ENCODE measurements at places on chromosomes 13 and 19. TPM values are rescaled to one million over a fixed set of nuclear protein-coding genes. Genes with fewer than 3 reads are reported as not detected.

MTUS2 gene
- not detected for total RNA-seq

CCDC194 gene
- total RNA-seq, result 2.7 TPM

CBLC gene
- not detected for total RNA-seq

REEP6 gene
- total RNA-seq, result 5.0 TPM

DNA sequence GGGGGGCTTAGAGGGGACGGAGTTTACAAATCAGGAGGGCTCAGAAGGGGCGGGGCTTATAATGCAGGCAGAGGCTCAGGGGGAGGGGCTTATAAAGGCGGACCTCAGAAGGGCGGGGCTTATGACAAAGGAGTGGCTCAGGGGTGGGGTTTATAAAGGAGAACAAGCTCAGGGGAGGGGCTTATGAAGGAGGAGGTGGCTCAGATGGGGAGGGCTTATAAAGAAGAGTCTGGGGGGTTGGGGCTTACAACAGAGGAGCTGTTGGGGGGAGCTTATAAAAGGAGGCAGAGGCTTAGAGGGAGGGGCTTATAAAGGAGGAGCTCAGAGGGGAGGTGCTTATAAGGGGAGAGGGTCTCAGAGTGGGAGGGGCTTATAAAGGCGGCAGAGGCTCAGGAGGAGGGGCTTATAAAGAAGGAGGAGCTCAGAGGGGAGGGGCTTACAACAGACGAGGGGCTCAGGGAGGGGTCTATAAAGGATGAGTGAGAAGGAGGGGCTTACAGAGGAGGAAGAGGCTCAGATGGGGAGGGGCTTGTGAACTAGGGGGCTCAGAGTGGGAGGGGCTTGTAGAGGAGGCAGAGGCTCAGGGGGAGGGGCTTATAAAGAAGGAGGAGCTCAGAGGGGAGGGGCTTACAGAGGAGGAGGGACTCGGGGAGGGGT is 1.0 kb downstream of the SMIM24 start:
- peak; percentile 77 for DNase-seq

DNA sequence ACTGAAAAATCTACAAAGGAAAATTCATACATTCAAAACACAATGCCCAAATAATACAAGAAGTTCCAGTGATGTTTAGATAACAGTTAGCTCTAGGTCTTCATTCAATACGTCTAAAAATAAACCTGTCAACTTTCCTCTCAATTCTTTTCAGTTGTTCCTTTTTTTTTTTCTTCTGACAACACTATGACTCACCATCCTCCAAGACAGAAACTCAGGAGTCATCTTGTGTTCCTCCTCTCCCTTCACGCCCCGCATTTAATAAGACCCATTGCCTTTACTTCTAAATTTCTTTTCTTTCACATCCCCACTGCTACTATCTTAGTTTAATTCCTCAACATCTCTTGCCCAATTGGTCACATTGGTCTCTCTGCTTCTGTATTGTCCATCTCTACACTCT is 759.9 kb downstream of the GPC5 start:
- no peak for DNase-seq

DNA sequence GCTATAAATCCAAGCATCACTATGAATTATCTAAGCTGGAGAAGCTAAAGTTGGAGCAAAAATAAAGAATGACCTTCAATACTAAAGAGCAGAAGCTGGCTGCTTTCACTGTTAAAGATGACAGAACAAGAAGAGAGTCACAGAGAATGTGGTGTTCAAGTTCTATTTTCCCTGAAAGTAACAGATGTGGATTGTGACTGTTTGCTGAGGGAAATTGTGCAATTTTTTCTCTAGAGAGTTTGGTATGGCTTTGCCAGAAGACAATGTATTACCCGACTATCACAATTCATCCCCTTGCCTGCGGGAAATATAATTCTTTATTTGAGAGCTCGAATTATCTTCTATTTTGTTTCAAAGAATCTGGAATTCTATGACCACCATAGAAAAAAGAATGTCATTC is 83.1 kb downstream of the TNFSF13B start:
- DNase-seq, result no peak

DNA sequence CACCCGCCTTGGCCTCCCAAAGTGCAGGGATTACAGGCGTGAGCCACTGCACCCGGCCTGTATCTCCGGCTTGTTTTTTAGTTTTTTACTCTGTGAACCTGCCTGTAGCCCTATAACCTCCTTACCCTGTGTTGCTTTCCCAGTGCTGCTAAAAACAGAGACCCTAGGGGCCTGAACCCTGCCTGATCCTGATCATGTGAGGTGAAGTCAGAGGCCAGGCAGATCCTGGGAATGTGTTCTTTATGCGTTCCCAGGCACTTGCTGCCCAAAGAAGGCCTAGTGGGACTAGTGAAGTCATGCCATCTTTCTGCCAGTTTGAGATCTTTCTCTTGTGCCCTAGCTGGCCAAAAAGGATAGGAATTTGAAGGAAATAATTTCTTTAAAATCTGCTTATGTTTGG is 4.6 kb downstream of the UBA2 start:
- DNase-seq, result no peak

GRCh38 chr13:34241332-34241731 is 423.4 kb downstream of the RFC3 start:
- no peak for DNase-seq

DNA sequence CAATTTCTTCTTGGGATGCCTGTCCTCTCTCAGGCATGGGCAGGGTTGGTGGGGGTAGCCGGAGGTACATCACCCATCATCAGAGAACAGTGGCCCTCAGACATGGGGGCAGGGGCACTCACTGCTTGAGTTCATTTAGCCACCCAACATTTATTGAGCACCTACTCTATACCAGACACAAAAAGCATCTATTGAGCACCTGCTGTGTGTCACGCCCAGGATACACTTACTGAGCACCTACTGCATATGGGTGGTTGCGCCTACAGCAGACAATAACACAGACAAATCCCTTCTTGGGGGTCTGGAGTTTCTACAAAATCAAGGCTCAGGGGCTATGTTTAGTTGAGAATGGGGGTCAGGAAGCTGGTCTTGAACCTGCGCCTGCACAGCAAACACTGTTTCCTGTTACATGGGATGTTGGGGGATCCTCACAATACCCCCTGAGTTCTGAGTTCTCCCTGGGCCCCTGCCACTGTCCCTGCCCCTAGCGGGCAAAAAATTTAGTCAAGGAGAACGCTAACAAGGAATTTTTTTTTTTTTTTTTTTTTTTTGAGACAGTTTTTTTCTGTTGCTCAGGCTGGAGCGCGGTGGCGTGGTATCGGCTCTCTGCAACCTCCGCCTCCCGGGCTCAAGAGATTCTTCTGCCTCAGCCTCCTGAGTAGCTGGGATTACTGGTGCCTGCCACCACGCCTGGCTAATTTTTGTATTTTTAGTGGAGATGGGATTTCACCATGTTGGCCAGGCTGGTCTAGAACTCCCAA is 11.6 kb downstream of the RCN3 start:
- no peak for DNase-seq

DNA sequence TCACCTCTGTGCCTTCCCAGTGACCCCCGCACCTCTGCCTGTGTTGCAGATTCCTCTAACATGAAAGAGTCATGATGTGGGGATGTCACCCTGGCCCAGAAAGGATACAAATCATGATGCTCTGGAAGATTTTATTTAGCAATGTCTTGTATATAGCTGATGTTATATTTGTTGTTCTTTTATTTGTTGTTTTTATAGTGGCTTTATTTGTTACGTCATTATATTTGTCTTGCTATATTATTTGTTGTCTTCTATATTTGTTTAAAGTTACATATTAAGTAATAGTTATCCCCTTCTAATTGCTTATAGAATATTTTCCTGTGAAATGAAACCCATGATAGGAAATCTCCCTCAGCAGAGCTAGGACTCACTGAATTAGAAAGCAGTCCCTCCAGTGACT is 1149.2 kb downstream of the UQCRFS1 start:
- DNase-seq, result no peak

- DNase-seq, result no peak
Observed at GRCh38 chr13:27200413-27201070, 28.9 kb upstream of the USP12 start.

DNA sequence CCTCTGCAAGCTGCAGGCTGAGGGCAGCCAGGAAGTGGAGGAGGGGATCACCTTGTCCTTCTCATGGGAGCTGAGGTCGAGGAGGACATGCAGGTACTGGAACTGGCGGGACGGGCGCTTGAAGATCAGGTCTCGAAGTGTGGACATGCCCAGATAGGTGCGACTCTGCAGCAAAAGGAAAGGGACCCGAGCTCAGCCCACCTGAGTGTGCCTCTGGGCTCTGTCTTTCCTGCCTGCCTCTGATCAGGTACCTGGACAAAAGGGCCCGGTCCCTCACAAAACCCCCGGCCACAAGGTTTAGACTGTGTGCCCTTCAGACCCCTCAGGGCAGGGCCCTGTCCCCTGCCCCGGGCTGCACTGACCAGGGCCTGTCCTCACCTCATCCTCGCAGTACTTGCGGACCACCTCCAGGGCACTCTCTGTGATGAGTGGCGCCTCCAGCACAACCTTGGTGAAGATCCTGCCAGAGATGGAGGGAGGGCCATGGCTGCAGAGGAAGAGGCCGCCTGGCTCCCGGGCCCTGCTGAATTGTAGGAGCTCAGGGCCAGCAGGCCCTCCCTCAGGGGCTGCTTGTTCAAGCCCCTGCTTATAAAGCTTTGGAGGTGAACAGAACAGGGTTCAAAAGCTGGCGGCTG is 12.5 kb upstream of the RSPH6A start:
- DNase-seq, result no peak

DNA sequence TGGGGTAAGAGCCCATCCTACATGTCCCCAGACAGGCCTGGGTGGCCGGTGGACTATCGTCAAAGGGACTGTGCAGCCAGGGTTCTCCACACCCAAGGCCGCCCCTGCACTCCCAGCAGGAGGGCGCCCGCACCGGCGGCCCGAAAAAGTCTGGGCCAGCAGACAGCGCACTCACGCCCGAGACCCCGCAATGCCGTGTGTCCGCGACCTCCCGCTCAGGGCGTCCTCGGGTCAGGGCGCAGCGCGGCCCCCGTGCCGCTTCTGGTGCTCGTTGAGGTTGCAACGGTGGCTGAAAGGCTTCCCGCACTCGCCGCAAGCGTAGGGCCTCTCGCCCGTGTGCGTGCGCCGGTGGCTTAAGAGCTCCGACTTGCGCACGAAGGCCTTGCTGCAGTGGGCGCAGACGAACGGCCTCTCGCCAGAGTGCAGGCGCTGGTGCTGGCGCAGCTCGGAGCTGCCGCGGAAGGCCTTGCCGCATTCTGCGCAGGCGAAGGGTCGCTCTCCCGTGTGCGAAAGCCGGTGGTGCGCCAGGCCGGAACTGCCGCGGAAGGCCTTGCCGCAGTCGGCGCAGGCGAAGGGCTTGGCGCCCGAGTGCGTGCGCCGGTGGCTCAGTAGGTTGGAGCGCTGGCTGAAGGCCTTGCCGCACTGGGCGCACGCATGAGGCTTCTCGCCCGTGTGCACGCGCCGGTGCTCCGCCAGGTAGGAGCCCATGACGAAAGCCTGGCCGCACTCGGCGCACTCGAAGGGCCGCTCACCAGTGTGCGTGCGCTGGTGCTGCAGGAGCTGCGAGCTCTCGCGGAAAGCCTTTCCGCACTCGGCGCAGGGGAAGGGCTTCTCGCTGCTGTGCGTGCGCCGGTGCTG is 2.8 kb upstream of the A1BG start:
- DNase-seq, result peak; percentile 71

DNA sequence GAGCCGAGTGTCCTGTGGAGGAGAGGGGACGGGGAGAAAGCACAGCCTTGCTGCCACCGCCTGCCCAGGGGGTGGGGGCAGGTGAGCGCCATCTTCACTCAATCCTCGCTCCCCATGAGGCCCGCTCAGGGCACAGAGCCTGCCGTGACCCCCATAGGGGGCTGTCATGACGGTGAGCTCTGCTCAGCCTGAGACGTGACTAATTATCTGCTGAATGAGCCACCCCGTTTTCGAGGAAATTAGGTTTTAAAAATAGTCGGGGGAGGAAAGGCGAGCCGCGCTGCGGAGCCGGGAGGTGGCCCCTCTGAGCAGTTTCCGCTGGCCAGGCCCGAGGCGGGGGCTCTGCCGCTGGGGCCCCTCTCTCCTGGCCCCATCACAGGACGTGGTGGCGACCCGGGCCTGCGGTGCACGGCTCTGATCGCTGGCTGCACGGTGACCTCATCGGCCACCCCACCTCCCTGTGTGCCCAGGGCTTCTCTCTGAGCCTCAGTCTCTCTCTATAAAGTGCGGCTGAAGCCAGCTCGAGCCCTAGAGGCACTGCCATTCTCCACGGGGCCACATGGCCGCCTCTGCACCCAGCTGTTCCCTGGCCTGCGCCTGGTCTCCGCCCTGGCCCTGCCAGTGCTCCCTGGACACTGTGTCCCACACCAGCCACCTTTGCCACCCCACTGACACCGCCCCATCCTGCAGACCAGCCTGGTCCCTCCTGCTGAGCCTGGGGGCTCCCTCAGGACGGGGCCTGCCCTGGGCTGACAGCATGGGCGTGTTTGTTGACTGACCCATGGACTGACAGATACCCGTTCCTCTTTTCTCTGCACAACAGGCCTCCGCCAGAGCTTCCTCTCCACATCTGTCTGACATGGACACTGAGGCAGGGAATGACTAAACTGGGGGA is 28.3 kb downstream of the PIP5K1C start:
- peak; percentile 31 for DNase-seq

GRCh38 chr13:74747186-74747955 is 613.2 kb upstream of the KLF12 start:
- no peak for DNase-seq

GRCh38 chr13:76853481-76853880 is 32.7 kb downstream of the KCTD12 start:
- no peak for DNase-seq

DNA sequence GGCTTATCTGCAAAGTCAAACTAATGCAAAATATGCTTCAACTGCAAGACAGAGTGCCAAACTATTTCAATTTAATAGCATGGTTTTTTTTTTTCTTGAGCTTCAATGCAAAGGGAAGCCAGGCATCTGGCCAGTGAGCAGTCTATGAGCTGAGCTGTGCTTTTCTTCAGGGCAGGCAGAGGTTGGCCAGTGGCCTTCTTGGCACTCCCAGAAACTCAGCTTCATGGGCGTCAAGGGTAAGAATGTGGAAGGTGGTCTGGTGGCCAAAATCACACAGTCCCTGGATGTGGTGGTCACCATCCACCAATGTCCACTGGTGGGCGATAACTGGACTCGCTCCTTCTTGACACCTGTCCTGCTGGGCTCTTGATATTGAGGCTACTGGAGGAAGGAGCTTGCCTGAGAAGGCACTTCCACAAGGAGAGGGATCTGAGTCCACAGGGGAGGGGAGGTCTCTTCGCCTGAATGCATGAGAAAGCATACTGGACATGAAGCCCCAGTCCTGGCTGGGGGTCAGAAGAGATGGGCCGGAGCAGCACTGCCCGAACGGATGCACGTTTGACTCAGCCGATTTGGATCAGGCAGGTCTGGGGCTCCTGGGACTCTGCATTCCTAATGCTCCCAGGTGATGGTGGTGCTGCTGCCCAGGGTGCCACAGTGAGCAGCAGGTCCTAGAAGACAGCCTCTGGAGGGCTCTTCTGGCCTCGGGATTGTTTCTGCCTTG is 17.1 kb downstream of the COL4A2 start:
- no peak for DNase-seq

DNA sequence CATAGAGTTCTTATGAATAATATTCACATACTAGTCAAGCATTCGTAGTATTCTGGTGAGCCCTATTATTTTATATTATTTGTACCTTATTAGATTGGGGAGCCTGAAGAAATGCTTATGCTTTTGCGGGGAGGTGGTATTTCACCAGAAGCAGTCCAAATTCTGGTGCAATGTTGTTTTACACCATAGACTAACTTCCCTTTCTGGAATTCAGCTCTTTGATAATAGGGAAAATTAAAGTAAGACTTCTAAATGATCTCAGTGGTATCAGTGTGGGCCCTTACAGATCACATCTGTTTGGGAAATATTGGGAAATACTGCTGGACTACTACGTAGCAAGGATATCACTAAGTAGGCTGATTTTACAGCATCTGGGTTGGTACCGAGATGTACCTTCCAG is 34.2 kb downstream of the KCTD12 start:
- DNase-seq, result no peak

GRCh38 chr13:85557691-85558467 is 241.3 kb downstream of the SLITRK6 start:
- DNase-seq, result no peak

Data from natural killer cell (primary cell).